ENCODE measurements at places on chromosomes 2 and 18. TPM values are rescaled to one million over a fixed set of nuclear protein-coding genes. Genes with fewer than 3 reads are reported as not detected.

TSPYL6 gene
- polyA plus RNA-seq: not detected

ANKRD30B gene
- not detected for polyA plus RNA-seq

TUBA3E gene
- 0.04 TPM for polyA plus RNA-seq

C2orf72 gene
- polyA plus RNA-seq: 0.47 TPM

CYBRD1 gene
- 8.4 TPM for polyA plus RNA-seq

PKDCC gene
- polyA plus RNA-seq: 6.2 TPM

SERPINB13 gene
- 233 TPM for polyA plus RNA-seq

RSAD2 gene
- 0.98 TPM for polyA plus RNA-seq

SERPINB11 gene
- polyA plus RNA-seq: 6.4 TPM

NT5DC4 gene
- polyA plus RNA-seq: not detected

DSG2 gene
- 5.8 TPM for polyA plus RNA-seq

FAM161A gene
- polyA plus RNA-seq: 2.2 TPM

ARHGEF4 gene
- polyA plus RNA-seq: 32.2 TPM

KRTCAP3 gene
- polyA plus RNA-seq: 21.0 TPM

FRZB gene
- polyA plus RNA-seq: 1.2 TPM

ST8SIA5 gene
- polyA plus RNA-seq: 0.06 TPM

UPP2 gene
- polyA plus RNA-seq: not detected

PAIP2B gene
- 5.0 TPM for polyA plus RNA-seq

REEP1 gene
- polyA plus RNA-seq: 2.6 TPM

SCYGR4 gene
- not detected for polyA plus RNA-seq

Measured in esophagus (tissue), 2 donors.